Activated T-cell treated with anti-CD3 and anti-CD28 coated beads, Interleukin-2, amount 50 U/mL, for 72 hours (primary cell): ENCODE measurements at places on chromosomes 4 and X. TPM values are rescaled to one million over a fixed set of nuclear protein-coding genes. Genes with fewer than 3 reads are reported as not detected.

The ETDA gene
- total RNA-seq, result not detected

The NXT2 gene
- total RNA-seq, result 14.9 TPM

The TACR3 gene
- not detected for total RNA-seq

The KLHL15 gene
- 19.9 TPM for total RNA-seq

The SLIT2 gene
- not detected for total RNA-seq

The HSFX4 gene
- not detected for total RNA-seq

The NWD2 gene
- not detected for total RNA-seq

The FHIP1A gene
- 0.53 TPM for total RNA-seq

The BANK1 gene
- 0.22 TPM for total RNA-seq

The NLRP2B gene
- total RNA-seq, result not detected

The TMEM31 gene
- total RNA-seq, result not detected

The NXF3 gene
- total RNA-seq, result 0.12 TPM

The MED12 gene
- total RNA-seq, result 48.6 TPM

The AKAP14 gene
- not detected for total RNA-seq

The PFKFB1 gene
- 1.6 TPM for total RNA-seq

The MAGEA2B gene
- not detected for total RNA-seq

The IL9R gene
- 5.2 TPM for total RNA-seq

The GC gene
- not detected for total RNA-seq

The OGT gene
- 788 TPM for total RNA-seq

The RAI2 gene
- total RNA-seq, result 1.5 TPM

The MYOZ2 gene
- not detected for total RNA-seq

The PNCK gene
- 0.50 TPM for total RNA-seq

The PNMA3 gene
- total RNA-seq, result 2.2 TPM

The RBMXL3 gene
- total RNA-seq, result not detected

The TMLHE gene
- total RNA-seq, result 20.7 TPM

The ARX gene
- total RNA-seq, result not detected

The ARR3 gene
- total RNA-seq, result not detected

The NPY5R gene
- total RNA-seq, result not detected

The TMEM47 gene
- total RNA-seq, result not detected

The CENPVL2 gene
- not detected for total RNA-seq

The PPP2R2C gene
- total RNA-seq, result not detected

The GAB3 gene
- total RNA-seq, result 8.4 TPM

The MAD2L1 gene
- 51.4 TPM for total RNA-seq

The SPANXA1 gene
- total RNA-seq, result not detected

The SPIN3 gene
- 14.3 TPM for total RNA-seq

The FAAH2 gene
- total RNA-seq, result 29.4 TPM

The PCDH18 gene
- not detected for total RNA-seq

The ARHGAP6 gene
- not detected for total RNA-seq

The ADD1 gene
- total RNA-seq, result 282 TPM

The SORCS2 gene
- total RNA-seq, result 0.05 TPM

The SMARCA1 gene
- total RNA-seq, result 0.36 TPM

The MXRA5 gene
- total RNA-seq, result not detected

The COX7B2 gene
- not detected for total RNA-seq

The SPATA18 gene
- total RNA-seq, result 0.24 TPM
